Natural killer cell treated with Interleukin-12 subunit alpha and Interleukin-12 subunit beta and Interleukin-15 and Interleukin-18, amount 100 ng/mL, for 72 hours (primary cell): ENCODE measurements at places on chromosomes 16 and 17. TPM values are rescaled to one million over a fixed set of nuclear protein-coding genes. Genes with fewer than 3 reads are reported as not detected.
A peak's percentile ranks its signal among the peaks of the same experiment; 100 is the strongest.

GRCh38 chr16:56946767-56947603 is 14.8 kb upstream of the CETP start:
- no peak overlapping the region for H3K27ac ChIP-seq
- peaks cover 5% of the 10 kb centered on the region for H3K36me3 ChIP-seq
- H3K27me3 ChIP-seq, result no peaks in the 10 kb centered on the region
- peaks cover 32% of the 10 kb centered on the region for H3K4me1 ChIP-seq
- H3K4me3 ChIP-seq, result no peak overlapping the region

- no peak for DNase-seq
- H3K4me3 ChIP-seq, result no peak overlapping the region
- H3K4me1 ChIP-seq, result no peaks in the 10 kb centered on the region
- H3K36me3 ChIP-seq, result no peaks in the 10 kb centered on the region
- H3K27ac ChIP-seq, result no peak overlapping the region
Measured at GRCh38 chr16:79792664-79793351, 192.3 kb upstream of the MAF start.

DNA sequence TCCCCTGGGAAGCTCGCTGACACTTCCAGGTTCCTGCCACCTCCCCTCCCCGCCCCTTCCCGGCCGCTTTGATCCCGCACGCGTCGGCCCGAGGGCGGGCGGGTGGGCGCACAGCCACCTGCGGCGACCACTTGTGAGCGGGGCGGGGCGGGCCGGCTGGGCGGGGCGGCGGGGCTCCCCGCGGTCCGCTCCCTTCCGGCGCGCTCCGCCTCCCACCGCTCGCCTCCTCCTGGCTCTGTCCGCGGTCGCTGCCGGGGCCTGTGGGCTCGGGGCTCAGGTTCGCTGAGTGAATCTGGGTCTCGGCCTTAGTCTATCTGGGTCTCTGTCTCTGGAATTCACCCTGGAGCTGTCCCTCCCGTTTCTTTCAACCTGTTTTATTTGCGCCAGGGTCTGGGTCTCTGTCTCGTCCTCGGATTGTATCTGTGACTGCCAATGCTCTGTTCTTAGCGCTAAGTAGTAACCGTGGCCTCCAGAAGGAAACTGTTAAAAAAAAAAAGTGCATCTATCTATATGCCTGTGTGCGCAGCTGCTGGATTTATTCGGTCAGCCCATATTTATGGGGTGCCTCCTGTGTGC is 2.7 kb upstream of the HES7 start:
- H3K36me3 ChIP-seq, result no peaks in the 10 kb centered on the region
- peak overlapping the region; percentile 96 for H3K4me3 ChIP-seq
- peaks cover 37% of the 10 kb centered on the region for H3K27me3 ChIP-seq
- no peak for DNase-seq
- H3K27ac ChIP-seq, result peak overlapping the region; percentile 97
- H3K4me1 ChIP-seq, result peaks cover 44% of the 10 kb centered on the region

GRCh38 chr17:50499721-50500120 is 8.5 kb upstream of the MYCBPAP start:
- no peak overlapping the region for H3K27ac ChIP-seq
- H3K36me3 ChIP-seq, result no peaks in the 10 kb centered on the region
- DNase-seq, result no peak
- H3K27me3 ChIP-seq, result no peaks in the 10 kb centered on the region

CAVIN1 gene
- total RNA-seq, result not detected

PRAC2 gene
- not detected for total RNA-seq
